ENCODE measurements at places on chromosomes 13 and 19. TPM values are rescaled to one million over a fixed set of nuclear protein-coding genes. Genes with fewer than 3 reads are reported as not detected.

MCEMP1 gene
- total RNA-seq, result not detected

GGACT gene
- total RNA-seq, result 7.7 TPM

MISP3 gene
- 5.3 TPM for total RNA-seq

LGALS14 gene
- not detected for total RNA-seq

SIGLEC5 gene
- total RNA-seq, result not detected

CGB5 gene
- total RNA-seq, result not detected

DNA sequence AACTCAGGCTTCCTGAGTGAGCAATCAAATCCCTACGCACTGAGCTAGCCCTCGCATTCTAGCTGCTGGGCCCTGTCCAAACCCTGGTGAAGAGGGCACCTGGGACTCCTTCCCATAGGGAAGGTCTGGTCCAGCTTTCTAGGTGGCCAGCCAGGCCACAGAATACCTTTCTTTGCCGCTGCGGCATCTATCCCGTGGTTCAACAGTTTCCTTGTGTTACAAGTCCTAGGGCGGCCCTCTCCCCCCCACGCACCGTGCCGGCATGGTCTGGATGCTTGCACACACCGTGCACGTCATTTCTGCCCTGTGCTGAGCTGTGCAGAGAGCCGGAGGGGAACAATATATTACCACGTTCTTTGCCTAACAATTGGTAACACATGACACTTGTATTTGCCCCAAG is 164.6 kb upstream of the TSHZ3 start:
- no peak for DNase-seq

GRCh38 chr13:28540612-28541011 is 45.7 kb upstream of the FLT1 start:
- no peak for DNase-seq

- no peak for DNase-seq
Measured at GRCh38 chr19:43395561-43395960, 19.1 kb upstream of the TEX101 start.

- DNase-seq, result no peak
Measured at GRCh38 chr19:31418055-31418454, 68.8 kb upstream of the TSHZ3 start.

GRCh38 chr19:31338069-31338776 is 11.0 kb downstream of the TSHZ3 start:
- no peak for DNase-seq

GRCh38 chr19:42068756-42069571 is 1.0 kb downstream of the GRIK5 start:
- DNase-seq, result no peak
